ENCODE measurements at places on chromosomes 1 and 21. TPM values are rescaled to one million over a fixed set of nuclear protein-coding genes. Genes with fewer than 3 reads are reported as not detected.

PIAS3 gene
- 21.7 TPM for total RNA-seq

MEAF6 gene
- total RNA-seq: 29.4 TPM

RGSL1 gene
- total RNA-seq: not detected

ADAMTSL4 gene
- 3.4 TPM for total RNA-seq

KIF14 gene
- 15.1 TPM for total RNA-seq

PPM1J gene
- total RNA-seq: 1.1 TPM

ARHGEF10L gene
- 6.9 TPM for total RNA-seq

RIIAD1 gene
- not detected for total RNA-seq

Measured in A549 treated with DMSO at 1 μM for 4 hours (cell line).